ENCODE measurements at places on chromosomes 1 and 21.

DNA sequence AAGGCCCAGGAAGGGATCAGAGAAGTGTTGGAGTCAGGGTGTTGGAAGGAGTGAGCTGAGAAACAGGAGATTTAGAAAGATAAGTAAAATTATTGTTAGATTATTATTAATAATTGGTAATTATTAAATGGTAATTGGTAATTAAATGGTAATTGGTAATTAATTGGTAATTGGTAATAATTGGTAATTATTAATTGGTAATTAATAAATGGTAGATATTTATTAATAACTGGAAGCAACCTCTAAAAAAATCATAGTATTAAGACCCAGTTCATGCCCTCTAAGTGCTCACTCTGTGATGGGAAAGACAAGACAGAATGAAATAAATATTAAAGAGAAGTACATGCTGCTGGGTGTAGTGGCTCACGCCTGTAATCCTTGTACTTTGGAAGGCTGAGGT, 13.8 kb upstream of the EPS15 start:
- H3K27ac ChIP-seq: no peak overlapping the region
- H3K4me1 ChIP-seq: peaks cover 9% of the 10 kb centered on the region
- H3K36me3 ChIP-seq: no peaks in the 10 kb centered on the region
- DNase-seq: no peak

DNA sequence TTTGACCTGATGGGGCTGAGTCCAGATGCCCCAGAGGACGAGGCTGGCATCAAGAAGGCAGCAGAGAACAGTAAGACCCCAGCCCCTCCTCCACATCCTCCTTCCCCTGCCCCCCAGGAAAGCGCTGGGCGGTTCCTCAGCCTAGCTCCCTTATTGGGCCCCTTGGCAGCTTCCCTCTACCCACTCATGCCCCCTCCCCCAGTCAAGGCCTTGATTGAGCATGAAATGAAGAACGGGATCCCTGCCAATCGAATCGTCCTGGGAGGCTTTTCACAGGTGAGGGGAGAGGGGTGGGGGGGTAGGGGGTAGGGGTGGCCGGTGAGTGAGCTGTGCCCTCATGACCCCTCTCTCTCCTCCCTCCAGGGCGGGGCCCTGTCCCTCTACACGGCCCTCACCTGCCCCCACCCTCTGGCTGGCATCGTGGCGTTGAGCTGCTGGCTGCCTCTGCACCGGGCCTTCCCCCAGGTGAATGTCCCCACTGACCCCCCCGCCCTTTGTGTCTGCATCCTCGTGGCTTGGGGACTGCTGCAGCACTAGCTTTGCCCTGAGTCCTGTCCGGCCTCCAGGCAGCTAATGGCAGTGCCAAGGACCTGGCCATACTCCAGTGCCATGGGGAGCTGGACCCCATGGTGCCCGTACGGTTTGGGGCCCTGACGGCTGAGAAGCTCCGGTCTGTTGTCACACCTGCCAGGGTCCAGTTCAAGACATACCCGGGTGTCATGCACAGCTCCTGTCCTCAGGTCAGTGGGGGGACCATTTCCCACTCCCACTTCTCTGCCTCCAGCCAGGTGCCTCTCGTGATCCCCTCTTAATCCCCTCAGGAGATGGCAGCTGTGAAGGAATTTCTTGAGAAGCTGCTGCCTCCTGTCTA, 3.2 kb downstream of the LYPLA2 start:
- peaks cover 18% of the 10 kb centered on the region for H3K4me1 ChIP-seq
- H3K27me3 ChIP-seq: peaks cover 3% of the 10 kb centered on the region
- H3K27ac ChIP-seq: no peak overlapping the region
- H3K36me3 ChIP-seq: no peaks in the 10 kb centered on the region

DNA sequence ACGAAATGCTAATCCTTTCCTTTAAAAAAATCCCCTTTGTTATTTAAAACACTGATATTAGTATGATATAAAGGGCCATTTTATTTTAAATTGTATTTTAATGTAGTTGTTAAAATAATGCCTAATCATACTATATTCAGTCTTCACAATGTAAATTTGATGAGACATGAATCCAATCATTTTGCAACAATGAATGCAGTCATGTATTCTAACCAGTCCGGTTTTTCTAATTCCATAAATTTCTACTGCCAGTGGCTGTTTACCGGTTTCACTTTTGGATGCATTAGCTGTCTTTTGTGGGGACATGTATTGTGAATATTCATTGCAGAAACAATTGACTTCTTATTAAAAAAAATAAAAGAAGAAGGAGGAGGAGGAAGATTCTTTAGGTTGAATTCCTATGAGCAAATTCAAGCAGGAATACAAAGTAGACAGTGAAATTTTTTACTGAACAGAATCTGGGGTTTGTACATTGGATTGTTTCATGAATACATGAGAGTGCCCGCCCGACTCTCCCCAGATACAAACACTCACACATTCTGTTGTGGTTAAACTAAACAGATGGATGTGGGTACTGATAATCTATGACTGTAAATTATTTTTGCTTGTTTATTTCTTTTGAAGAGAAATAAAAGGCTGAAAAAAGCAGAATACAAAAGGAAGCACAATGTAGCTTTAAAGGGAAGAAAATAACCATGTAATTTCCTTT, 624.8 kb upstream of the PTBP2 start:
- H3K36me3 ChIP-seq: no peaks in the 10 kb centered on the region
- no peaks in the 10 kb centered on the region for H3K27me3 ChIP-seq
- DNase-seq: no peak
- H3K4me1 ChIP-seq: no peaks in the 10 kb centered on the region

DNA sequence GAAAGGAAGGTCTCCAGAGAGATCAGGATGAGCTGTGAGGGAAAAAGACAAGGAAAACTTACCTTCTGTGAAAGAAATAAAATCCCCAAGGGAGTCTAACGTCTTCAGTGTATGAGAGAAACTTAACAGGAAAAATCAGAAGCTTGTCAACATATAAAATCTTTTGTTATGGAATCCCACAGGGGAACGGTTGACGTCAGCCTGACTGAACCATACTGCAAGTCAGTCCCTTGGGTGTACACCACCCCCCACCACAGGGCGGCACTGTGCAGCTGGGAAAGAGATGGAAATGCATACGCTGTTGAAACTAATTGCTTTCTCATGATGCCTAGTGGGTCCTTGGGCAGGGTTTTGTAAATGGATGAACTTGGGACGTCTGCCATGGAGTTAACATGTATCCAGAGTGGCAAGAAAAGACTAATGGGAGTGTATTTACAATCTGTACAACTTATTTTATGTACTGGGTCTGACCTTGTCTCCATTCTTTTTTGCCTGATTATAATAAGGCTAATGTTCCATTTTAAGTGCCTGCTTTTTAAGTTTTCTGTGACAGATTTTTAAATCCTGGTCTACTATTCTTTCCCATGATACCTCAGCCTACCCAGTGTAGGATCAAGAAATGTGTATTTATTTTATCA, 22.7 kb downstream of the UTP25 start:
- no peak overlapping the region for H3K4me3 ChIP-seq
- no peaks in the 10 kb centered on the region for H3K4me1 ChIP-seq
- H3K27ac ChIP-seq: no peak overlapping the region
- no peaks in the 10 kb centered on the region for H3K36me3 ChIP-seq
- DNase-seq: peak; percentile 34

GRCh38 chr1:111223126-111223685, 4.3 kb upstream of the CHI3L2 start:
- no peaks in the 10 kb centered on the region for H3K27me3 ChIP-seq
- no peak overlapping the region for H3K4me3 ChIP-seq
- H3K36me3 ChIP-seq: no peaks in the 10 kb centered on the region
- no peak overlapping the region for H3K27ac ChIP-seq

GRCh38 chr1:72483846-72484357, 201.6 kb upstream of the NEGR1 start:
- peaks cover 3% of the 10 kb centered on the region for H3K27me3 ChIP-seq
- peaks cover 7% of the 10 kb centered on the region for H3K4me1 ChIP-seq
- no peak overlapping the region for H3K27ac ChIP-seq
- no peak for DNase-seq
- peaks cover 2% of the 10 kb centered on the region for H3K36me3 ChIP-seq

GRCh38 chr1:149849111-149849946, 50.0 kb upstream of the BOLA1 start:
- H3K27ac ChIP-seq: peak overlapping the region; percentile 91
- no peaks in the 10 kb centered on the region for H3K36me3 ChIP-seq
- H3K4me1 ChIP-seq: peaks cover 50% of the 10 kb centered on the region
- H3K4me3 ChIP-seq: peak overlapping the region; percentile 88

DNA sequence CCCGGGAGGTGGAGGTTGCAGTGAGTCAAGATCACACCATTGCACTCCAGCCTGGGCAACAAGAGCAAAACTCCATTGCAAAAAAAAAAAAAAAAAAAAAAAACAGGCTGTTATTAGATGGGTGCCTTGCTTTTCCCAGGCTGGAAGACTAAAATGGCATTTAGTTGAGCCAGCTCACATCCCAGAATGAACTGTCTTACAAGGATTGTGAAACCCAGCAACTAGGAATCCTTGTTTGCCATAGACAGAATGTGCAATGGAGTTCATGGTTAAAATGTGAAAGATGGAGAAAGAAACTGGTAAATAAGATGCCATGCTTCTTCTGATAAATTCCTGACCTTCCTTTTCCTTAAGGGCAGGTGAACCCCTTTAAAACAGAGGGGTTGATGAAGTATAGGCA, 215.8 kb upstream of the GREM2 start:
- H3K4me1 ChIP-seq: no peaks in the 10 kb centered on the region
- H3K36me3 ChIP-seq: no peaks in the 10 kb centered on the region
- no peak for DNase-seq

- H3K27me3 ChIP-seq: no peaks in the 10 kb centered on the region
- no peak overlapping the region for H3K27ac ChIP-seq
- H3K4me1 ChIP-seq: no peaks in the 10 kb centered on the region
These were observed 113.7 kb downstream of the KAZN start for GRCh38 chr1:14712136-14712535.

DNA sequence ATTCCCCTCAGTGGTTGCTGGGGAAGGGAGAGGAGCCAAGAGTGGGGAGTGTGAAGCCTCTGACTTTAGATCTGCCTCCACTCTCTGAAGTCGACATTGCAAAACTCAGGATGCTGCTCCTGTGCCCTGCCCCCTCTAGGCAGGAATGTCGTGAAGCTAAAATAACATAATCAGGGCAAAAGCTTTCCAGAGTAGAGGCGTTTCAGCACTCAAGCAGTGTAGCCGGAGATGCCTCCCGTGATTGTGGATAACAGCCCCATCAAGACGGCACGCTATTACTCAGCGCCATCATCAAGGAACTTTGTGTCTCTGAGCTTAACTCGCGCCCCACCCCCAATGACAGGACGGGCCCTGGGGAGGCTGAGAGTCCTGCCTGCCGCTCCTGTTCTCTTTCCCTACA, 60.0 kb downstream of the FBXO2 start:
- H3K27me3 ChIP-seq: peaks cover 19% of the 10 kb centered on the region
- H3K27ac ChIP-seq: no peak overlapping the region
- no peak overlapping the region for H3K4me3 ChIP-seq
- no peaks in the 10 kb centered on the region for H3K4me1 ChIP-seq
- no peak for DNase-seq

DNA sequence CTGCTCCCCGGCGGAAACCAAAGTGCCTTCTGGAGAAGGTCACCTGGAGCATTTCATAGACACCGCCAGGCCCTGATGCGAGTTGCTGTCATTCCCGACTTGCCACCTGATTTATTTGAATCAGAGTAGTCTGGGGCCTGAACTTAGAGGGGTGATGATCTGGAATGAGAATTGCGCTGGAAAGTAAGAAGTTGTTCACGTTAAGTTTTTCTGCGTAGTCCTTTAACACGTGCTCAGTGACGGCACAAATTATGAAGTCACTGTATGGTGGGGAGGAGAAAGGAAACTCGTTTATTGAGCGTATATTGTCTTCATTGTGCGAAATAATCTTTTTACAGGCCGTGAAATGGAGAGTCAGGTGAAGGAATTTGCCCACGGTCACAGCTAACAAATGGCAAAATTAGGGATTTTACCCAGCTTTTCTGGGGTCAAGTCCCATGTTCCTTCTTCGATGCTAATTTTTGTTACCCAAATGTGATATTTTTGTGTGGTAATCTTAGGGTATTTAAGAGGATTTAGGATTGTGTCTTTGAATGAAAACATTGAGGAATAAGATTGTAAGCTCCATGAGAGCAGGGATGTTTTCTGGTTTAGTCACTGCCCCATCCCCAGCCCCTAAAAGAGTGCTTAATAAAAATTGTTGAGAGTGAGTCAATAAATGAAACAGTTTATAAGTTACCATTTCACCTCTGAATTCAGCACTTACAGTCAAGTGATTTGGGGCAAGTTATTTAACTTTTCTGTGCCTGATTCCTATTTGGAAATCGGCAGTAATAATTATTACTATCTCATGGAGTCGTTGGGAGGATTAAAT, 46.4 kb upstream of the NBL1 start:
- H3K4me3 ChIP-seq: peak overlapping the region; percentile 100
- no peak for DNase-seq
- peak overlapping the region; percentile 65 for H3K27ac ChIP-seq
- H3K36me3 ChIP-seq: peaks cover 2% of the 10 kb centered on the region
- peaks cover 32% of the 10 kb centered on the region for H3K4me1 ChIP-seq

DNA sequence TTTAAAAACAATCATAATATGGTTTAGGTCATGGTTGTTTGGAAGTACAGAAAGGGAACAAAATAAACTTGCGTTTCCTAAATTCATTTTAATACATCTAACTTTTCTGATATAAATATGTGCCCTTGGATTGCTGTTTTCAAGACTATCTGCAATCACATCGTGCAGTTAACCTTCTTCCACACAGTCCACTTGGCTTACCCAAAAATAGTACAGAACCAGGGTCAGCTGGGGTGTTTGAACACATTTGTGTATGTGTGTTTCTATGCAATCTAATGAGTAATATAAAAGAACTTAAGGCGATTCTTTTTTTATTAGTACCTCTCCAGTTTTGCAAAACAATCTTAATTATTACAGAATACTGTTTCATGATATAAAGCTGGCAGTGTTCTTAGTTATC, 19.9 kb downstream of the SAMSN1 start:
- DNase-seq: no peak
- no peak overlapping the region for H3K4me3 ChIP-seq
- H3K4me1 ChIP-seq: peaks cover 8% of the 10 kb centered on the region
- H3K36me3 ChIP-seq: no peaks in the 10 kb centered on the region
- H3K27ac ChIP-seq: no peak overlapping the region

DNA sequence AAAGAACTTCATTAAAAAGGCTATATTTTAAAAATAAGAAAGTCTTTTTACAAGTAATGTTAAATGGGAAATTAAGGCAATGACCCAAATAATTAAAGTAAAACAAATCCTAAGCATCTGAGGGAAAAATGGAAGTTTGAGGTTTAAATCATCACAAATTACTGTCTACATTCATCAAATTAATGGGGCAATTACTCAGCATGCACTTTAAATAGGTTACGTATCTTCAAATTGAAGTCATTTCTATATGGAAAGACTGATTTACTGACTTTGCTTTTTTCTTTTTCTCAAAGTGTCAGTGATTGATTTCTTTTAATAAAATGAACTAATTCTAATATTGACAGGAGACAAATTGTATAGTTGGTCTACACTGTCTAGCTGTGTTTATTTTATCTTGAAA, 1452.3 kb downstream of the NCAM2 start:
- H3K27ac ChIP-seq: no peak overlapping the region
- no peak for DNase-seq
- H3K4me1 ChIP-seq: no peaks in the 10 kb centered on the region
- H3K36me3 ChIP-seq: no peaks in the 10 kb centered on the region
- no peak overlapping the region for H3K4me3 ChIP-seq

- no peaks in the 10 kb centered on the region for H3K36me3 ChIP-seq
- peaks cover 45% of the 10 kb centered on the region for H3K4me1 ChIP-seq
- peaks cover 78% of the 10 kb centered on the region for H3K27me3 ChIP-seq
- no peak overlapping the region for H3K27ac ChIP-seq
These were observed 563 bp upstream of the NFIA start for GRCh38 chr1:61081686-61082310.
